ENCODE measurements at places on chromosomes 12 and 14.

DNA sequence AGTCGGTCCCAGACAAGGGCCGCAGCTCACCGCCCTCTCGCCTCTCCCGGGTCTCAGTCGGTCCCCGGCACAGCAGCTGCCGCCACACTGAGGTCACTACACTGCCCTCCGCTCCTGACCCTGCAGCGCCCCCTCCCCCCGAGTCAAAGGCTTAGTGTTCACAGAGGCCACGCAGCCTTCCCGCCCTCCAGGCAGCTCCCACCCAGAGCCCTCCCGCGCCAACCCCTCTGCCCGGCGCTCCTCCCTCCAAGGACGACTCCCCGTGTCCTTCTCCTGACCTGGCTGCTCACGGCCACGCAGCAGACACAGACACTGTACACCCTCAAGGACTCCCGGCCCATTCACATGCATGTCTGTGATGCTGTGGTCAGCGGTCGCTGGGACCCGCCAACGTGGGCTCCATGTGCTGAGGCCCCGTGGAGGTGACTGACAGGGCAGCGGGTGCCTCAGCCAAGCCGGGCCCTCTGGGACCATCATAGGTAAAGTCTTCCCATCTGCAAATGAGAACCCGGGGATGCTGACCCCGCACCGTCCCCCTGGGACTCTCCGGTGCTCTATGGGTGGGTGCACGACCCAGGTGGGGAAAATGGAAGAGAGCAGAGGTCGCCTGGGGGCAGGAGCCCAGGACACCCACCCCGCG is 16.3 kb upstream of the GALNT9 start:
- DNase-seq: peak; percentile 52

DNA sequence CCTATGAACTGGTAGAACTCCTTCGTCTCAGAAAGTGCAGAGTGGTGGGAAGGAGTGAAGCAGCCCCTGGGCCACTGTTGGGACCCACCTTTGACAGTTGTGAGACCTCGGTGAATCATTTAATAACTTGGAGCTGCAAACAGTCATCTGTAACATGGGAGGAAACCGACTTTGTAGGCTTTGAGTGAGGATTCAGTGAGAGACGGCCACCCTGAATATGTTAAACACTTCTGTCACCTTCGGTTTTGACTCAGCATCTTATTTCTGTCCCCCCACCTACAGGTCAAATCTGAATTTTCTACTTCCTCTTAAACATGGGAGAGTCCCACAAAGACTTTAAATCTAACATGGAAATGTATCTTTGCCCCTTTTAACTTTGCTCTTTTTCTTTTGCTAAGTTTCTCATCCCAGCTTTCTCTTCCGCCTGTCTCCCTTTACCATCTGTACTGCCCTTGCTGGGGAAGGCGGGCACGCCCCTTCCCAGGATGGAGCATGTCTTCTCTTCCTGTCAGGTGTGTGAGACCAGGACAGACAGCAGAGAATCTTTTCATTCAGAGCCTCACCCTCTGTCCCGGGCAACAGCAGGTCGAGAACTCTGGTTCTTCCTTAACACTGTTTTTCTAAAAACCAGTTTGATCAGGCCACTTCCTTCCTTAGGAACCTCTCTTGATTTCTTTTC is 37.1 kb downstream of the ZC3H14 start:
- no peak for DNase-seq

GRCh38 chr12:1282670-1283315 is 291.8 kb downstream of the ERC1 start:
- DNase-seq: peak; percentile 49

DNA sequence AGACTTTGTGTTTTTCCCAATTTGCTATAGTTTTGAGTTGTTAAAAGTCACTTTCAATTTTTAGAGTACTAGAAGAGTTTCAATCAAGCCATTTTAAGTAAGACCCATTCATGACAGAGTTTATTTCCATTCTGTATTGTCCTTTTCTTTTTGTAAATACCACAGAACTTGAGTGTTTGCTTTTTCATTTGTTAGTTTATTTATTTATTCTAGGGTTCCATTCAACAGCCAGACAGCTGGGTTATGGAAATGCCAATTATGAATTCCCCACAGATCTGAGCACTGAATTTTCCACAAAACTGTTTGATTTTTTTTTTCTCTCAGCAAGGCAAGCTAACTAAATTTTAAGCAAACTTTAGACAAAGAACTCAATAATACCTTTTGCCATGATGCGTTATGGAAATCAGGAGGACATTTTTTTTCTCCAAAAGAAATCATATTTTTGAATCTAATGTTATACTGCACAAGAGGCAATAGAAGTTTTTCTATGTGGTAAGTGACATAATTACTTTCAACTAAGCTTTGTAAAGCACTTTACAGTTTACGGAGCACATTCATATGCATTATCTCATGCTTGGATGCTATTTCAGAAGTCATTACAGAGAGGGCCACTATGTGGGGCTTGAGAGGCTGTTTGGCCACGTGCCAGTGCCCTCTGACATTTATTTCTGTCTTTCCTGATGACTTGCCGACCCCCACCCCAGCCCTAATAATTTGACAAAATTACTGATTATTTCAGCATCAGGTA is 181.5 kb downstream of the VRK1 start:
- no peak for DNase-seq

DNA sequence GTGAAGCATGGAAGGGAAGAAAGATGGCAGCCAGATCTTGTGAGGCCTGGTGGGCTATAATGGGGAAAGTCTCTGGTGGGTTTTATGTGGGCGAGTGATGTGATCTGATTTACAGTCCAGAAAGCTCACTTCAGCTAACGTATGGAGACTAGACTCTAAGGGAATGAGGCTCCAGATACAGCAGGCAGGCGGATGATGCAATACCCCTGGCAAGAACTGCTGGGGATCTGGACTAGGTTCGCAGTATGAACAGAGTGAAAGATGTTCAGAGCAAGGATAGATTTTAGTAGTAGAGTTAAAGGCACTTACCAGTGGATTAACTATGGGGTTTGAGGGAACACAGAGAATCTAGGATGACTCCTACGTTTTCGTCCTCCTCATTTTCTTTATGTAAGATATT is 253.1 kb downstream of the ANO2 start:
- no peak for DNase-seq

- no peak for DNase-seq
These were observed 49.5 kb downstream of the DCAF4 start for GRCh38 chr14:72975770-72976169.

GRCh38 chr12:2456813-2457186 is 338.0 kb upstream of the FKBP4 start:
- DNase-seq: no peak

DNA sequence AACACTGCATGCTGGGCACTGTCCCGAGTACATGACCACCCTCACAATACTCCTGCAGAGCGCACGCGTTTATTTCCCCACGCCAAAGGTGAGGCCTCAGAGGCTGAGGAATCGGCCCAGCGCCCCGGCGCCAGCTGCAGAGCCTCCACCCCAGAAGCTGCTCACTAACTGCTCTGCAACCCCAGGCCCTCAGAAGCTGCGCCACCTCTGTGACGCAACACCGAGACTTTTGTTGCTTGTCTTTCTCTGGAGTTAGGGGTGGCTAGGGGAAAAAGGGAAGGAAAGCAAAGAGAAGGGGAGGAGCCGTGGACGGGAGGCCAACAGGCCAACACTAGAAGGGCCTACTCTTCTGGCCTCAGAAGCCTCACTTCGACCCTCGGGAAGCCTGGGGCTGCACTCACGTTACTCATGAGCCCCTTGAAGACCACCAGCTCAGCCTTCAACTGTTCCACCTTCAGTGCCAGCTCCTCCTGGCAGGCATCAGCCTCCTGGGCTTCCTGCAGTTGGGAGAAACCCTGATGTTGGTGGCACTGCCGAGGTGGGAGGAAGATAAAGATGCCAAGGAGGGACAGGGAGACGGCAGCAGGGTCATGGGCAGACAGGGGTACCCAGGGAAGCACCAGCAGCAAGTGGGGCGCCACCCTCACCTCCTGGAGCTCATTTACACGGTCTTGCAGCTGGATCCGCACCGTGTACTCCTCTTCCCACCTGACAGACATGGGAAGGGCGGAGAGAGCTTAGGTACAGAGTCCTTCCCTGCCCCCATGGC is 5.4 kb downstream of the IFFO1 start:
- no peak for DNase-seq

All from eye (tissue), 1 donor.